Glutamatergic neuron (in vitro differentiated cells): ENCODE measurements at places on chromosomes 1 and 21.

DNA sequence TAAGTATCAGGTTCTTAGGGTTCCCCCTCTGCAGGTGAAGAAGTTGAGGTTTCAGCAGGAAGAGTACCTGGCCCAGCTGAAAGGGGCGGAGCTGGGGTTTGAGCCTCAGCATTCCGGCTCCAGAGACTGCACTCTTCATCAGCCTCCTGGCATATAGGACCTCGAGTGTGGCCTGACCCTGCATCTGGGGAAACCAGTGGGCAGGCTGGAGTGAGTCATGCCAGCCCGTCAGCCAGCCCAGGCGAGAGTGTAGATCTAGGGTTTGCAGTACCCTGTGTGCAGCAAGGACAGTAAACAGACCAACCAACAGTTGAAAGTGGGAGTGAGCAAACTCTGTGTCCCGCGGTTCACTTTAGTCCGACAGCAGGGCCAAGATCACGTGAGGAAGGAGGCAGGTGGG is 14.1 kb downstream of the MFSD2A start:
- DNase-seq, result no peak

- DNase-seq, result no peak
These were observed 86.2 kb downstream of the TEX35 start for GRCh38 chr1:178599087-178599486.

DNA sequence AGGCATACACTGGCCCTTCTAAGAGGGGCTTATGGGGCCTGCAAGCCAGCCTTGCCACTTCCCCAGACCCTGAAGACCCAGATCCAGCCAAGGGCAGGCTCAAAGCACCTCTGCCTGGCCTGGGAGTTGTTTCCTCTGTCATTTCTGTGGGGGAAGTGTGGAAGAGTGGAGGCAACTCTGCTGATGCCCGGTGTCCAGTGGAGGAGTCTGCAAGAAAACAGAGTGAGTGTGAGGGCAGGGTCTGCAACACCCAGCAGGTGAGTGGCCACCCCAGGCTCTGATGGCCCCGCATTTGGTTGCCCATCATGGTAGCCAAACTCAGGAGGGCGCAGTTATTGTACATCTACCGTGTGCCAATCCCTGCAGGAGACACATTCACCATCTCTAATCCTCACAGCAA is 8.4 kb downstream of the CLEC20A start:
- DNase-seq, result no peak

GRCh38 chr1:173137107-173137706 is 69.9 kb downstream of the TNFSF4 start:
- DNase-seq, result no peak

DNA sequence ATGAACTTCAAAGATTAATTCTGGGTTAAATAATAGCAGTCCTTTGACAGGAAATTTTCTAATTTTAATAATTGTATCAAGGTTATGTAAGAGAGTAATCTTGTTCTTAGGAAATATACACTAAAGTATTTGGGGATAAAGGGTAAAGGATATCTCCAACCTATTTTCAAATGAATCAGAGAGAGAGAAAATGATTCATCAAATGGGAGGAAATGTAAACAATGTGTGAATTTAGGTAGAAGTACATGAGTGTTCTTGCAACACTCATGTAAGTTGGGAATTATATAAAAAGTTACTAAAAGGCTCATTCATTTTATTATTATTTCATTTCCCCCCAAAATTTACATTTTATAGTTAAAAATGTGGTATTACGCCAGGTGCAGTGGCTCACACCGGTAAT is 20.4 kb upstream of the SIM2 start:
- no peak for DNase-seq

- no peak for DNase-seq
These were observed 25.7 kb upstream of the KCNK1 start for GRCh38 chr1:233587958-233588799.

DNA sequence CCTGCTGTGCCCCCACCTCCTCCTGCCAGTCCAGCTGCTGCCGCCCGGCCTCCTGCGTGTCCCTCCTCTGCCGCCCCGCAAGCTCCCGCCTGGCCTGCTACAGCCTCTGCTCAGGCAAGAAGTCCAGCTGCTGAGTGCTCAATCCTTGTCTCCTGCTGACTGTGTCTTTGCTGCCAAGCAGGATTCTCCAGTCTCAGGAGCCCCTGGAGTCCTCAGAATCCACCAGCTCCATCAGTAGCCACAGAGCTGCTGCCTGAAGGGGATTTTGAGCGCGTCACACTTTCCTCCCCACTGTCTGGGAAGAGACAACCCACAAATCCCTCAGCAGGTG is 973 bp downstream of the KRTAP10-11 start:
- peak; percentile 42 for DNase-seq

- no peak for DNase-seq
These were observed 18.5 kb downstream of the RIIAD1 start for GRCh38 chr1:151739590-151740355.

DNA sequence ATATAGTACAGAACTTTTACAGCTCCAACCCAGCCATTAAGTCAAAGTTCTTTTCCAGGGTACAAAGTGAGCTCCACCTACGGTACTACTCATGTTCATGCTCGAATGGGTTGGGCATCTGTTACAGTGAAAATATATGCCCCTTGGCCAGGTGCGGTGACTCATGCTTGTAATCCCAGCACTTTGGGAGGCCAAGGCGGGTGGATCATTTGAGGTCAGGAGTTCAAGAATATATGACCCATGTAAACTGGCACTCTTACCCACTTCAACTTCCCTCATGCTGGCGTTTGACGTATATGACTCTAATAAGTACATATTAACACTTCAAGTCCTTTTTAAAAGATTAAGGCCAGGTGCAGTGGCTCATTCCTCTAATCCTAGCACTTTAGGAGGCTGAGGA is 71.3 kb upstream of the PKN2 start:
- no peak for DNase-seq

DNA sequence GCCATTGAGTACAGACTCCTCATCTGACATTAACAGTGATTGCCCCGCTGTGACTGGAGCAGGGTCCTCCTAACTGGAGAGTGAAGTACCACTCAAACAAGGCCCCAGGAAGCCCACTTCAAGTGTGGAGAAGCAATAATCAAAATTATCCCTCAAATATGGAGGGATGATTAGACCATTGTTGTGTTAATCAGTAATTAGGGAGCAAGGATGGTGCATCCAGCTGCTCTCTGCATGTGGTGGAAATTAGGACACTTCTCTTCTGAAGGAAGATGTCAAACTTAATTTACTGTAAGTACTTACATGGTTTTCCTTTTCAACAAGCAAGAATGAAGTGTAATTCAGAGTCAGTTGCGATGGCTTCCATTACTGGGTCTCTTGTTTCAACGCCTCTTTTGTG is 3.4 kb upstream of the ZP4 start:
- no peak for DNase-seq

DNA sequence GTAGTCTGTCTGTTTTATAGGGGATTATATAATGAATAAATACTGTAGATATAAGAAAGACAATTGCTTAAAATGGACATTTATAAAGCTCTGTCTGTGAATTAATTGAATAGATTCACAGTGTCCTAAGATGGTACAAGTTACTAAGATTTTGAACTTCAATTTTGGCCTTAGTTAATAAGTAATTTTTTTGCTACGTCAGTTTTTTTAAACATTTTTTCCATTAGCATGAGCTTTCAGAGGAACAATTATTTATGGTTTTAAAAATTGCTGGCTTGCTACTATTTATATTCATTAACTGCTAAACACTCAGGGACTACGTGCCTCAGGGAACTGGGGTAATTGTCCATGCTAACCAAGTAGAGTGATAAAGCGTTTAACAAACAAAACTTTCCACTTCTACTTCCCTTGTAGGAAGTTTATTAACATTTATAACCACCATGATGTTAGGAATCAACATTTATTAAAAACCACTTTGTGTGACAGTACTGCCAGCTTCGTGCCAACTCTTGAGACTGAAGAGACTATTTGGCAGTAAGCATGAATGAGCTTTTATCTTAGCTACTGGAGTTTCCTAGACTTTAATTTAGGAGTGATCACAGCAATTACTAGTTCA is 65.4 kb upstream of the PTGS2 start:
- DNase-seq, result no peak

DNA sequence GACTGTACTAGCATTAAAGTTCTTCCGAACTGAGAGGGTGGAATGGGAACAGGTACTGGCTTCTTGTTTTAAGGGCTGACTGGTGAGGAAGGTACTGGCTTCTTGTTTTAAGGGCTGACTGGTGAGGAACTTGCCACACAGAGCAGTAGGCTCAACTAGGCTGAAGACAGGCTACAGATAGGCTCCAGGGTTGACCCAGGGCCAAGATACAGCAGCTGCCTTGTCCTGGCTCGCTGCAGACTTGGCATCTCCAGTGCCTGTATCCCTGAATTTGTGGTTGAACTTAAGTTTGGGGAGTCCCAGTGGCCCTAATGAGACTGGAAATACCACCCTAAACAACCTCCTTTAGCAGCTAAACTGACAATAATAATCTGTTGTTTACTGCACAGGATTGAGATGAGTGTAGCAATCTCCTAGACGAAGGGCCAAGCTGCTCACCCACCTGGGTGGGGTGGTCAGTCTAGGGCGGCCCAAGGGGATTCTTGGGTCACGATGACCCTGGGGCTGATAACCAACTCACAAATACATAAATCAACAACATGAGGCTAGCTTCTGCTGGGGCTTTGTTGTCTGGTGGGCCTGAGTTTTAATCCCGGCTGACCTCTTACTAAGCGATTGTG is 227.1 kb downstream of the DISC1 start:
- DNase-seq, result no peak

GRCh38 chr1:39395357-39395831 is 96.0 kb upstream of the BMP8A start:
- DNase-seq, result no peak

GRCh38 chr1:50270926-50271325 is 152.3 kb downstream of the DMRTA2 start:
- DNase-seq, result no peak

- no peak for DNase-seq
These were observed 40.0 kb upstream of the USP1 start for GRCh38 chr1:62396871-62397270.

DNA sequence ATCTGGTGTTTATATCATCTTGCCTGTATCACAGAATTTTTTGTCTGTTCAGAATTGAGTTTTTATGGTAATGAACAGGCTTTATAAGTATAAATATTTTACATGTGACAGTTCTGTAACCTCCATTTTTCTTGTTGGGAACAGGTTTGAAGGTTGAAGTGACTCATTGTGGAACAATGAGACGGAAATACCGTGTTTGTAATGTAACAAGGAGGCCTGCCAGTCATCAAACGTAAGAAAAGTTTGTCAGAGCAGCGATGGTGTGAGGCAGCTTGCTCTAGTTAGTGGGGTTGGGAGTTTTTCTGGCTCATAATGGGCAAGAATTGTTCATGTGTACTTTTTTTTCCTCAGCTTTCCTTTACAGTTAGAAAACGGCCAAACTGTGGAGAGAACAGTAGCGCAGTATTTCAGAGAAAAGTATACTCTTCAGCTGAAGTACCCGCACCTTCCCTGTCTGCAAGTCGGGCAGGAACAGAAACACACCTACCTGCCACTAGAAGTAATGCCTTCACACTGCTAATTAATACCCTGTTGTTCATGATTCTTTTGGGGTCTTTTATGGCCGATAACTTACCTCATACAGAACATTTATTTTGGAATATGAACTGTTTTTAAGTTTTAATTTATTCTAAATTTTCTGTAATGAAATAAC is 75.2 kb upstream of the TEKT2 start:
- no peak for DNase-seq

GRCh38 chr21:17819877-17820229 is 697 bp upstream of the C21orf91 start:
- DNase-seq, result peak; percentile 19

- DNase-seq, result no peak
These were observed 52.7 kb upstream of the WASF2 start for GRCh38 chr1:27542463-27543273.

GRCh38 chr1:8014381-8014988 is 11.6 kb downstream of the ERRFI1 start:
- DNase-seq, result no peak

DNA sequence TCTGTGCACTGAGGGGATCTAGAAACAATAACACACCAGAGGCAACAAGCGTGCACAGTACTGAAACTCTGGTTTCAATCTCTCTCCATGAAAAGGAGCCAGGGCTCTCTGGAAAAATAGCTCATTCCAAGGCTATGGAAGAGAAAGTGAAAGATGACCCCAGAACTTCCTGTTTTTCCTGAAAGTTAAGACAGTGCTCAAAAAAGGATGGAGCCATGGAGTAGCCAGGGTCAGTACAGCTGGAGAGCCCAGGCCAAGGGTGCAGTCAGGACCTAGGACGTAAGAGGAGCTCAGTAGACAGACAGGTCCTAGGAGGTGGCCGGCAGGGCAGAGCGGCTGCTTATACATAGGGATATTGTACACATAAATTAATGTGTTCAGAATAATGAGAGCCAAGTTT is 19.1 kb downstream of the NOL9 start:
- no peak for DNase-seq

GRCh38 chr1:207941665-207942064 is 30.7 kb upstream of the CD34 start:
- no peak for DNase-seq

DNA sequence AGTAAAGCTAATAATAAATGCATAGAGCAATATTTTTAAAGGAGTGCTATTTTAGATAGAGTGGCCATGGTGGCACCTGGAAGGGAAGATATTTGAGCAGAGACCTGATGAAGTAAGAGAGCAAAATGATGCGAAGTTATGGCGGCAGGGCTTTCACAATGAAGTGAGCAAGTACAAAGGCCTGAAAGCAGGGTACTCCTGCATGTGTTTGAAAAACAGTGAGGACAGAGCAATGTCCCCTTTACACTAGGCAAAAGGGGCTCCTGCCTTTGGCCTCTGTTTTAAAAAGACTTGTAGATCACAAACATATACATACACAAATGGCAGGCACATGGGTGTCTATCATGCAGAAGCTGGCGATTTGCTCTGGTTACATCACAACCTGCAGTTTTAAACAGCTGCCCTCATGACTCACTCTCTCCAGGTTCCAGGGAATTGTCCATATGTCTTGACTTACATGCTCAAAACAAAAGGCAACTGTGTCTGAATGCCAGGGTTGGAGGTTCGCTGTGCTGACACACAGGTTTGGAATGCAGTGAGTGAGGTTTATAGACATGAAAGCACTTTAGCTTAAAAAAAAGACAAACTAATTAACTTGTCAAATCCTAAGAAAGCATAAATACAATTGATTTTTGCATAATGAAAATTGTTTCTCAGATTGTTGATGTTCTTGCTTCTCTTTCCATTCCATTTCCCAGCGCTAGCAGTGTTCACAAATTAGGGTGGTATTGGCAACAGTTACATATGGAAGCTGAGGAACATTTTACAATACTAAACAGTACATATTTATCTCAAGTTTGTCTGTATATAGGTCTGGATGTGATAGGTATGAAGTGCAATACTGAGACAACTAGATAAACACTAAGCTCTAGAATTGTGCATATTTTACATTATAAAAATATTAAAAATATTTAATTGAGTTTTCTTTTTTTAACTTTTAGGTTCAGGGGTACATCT is 313.9 kb downstream of the BARHL2 start:
- peak; percentile 31 for DNase-seq
